ENCODE measurements at places on chromosomes 3 and 15.

- DNase-seq, result no peak
Measured at GRCh38 chr3:31668242-31668641, 135.5 kb downstream of the STT3B start.

DNA sequence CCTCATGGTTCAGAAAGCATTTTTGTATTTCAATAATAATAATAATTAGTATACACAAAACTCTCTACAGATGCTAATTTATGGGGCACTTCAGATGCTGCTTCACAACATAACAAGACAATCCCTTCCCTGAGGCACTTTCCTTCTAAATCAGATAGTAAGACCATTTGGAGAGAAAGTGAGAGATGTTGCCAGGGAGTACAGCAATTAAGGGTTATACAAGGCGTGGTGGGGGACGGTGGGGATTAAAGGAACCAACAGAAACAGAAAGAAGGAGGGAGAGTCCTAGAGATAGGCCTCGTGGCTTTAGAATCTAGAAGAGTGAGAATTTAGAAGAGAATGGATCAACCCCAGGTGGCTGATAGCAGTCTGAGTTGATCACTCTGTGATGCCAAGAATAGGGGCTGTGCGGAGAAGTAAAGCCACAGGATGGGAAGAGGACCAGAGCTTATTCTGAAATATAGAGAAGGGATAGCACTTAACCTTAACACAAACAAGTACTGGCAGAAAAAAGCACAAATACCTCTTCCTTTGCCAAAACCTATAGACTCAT lies 76.9 kb downstream of the ETFA start:
- DNase-seq, result no peak

DNA sequence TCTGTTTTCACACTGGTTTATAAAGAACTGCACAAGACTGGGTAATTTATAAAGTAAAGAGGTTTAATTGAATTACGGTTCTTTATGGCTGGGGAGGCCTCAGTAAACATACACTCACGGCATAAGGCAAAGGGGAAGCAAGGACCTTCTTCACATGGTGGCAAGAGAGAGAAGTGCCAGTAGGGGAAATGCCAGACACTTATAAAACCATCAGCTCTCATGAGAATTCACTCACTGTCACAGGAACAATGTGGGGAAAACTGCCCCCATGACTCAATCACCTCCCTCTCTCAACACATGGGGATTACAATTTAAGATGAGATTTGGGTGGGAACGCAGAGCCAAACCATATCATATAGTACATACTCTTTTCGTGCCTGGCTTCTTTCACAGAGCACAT lies 42.4 kb downstream of the MAP2K1 start:
- DNase-seq, result no peak

DNA sequence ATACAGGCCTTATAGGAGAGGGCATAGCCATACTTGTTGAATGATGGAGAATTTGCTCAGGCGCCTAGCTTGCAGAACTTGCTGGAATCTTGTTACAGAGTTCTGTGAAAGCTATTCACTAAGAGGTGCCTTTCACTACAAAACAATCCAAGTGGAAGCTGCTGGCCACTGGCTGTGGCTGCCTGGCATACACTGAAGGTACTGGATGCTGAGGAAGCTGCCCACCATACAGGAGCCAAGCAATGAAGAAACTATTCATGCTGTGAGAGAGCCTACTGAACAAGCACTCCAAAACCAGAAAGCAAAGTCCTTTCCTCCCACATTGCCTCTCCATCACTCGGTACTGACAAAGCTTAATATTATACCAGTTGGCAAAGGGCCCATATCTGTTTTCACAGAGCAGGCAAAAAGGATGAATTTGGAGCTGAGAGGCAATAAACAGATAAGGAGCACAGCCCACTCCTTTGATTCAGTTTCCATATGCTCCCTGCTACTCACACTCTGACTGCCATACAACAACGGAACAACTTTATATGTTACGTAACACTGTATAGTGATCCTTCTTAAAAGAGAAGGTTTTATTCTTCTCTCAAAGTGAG lies 192.6 kb upstream of the ALCAM start:
- no peak for DNase-seq

- DNase-seq, result no peak
Measured at GRCh38 chr15:63395730-63396151, 14.1 kb upstream of the CA12 start.

DNA sequence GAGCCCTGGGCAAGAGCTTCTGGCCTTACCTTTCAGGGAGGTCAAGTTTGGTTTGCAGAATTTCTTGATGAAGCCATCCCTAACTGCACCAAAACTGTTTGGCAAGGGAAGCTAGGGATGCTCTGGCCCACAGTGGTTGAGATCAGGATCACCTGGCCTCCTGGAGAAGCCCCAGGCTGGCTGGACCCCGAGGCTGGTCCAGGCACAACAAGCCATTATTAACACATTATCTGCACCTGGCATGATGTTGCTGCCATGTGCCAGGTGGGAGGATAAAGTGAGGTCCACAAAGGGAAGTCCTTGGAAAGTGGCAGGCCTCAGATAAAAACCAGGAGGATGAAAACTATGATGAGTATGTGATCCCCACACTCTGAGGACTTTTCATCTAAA lies 35.9 kb upstream of the DUSP7 start:
- DNase-seq, result no peak

- no peak for DNase-seq
Measured at GRCh38 chr15:98390946-98391530, 257.3 kb upstream of the IGF1R start.

DNA sequence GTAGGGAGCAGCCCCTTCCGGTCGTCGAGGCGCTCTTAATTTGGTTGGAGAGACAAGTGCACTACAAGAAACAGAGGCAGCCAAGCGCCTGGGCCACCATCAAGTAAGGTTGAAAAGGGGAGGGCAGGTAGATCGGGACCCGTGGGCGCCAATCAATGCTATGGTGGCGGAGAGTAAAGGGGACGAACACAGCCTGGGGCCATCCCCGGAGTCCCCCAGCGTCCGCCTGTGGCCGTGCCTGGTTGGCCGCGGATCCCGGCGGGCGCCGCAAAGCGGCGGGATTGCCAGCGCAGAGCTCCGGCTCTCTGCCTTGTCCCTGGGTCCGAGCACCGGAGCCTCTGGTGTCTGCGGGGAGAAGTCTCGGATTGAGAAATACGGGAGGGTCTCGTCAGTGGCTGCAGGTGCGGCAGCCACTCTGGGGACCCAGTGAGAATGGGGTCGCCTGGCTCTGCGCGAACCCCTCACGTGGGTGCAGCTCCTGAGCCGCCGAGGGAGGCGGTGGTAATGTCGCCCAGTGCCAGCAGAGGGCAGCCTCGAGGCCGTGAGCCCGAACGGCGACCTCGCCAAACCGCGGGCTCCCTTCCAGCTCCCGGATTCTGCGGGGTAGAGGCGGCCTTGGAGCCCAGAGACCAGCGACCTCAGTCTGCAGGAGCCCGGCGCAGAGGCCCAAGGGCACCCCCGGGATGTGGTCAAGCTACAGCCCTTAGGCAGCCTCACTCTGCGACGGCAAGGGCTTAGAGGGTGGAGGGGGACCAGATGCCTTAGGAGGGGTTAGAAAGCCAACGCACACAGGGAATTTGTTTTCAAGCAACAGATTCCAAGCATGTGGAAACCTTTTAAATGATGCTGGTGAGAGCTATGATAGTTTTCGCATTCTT lies 10.8 kb downstream of the FOXL2 start:
- DNase-seq, result peak; percentile 68

DNA sequence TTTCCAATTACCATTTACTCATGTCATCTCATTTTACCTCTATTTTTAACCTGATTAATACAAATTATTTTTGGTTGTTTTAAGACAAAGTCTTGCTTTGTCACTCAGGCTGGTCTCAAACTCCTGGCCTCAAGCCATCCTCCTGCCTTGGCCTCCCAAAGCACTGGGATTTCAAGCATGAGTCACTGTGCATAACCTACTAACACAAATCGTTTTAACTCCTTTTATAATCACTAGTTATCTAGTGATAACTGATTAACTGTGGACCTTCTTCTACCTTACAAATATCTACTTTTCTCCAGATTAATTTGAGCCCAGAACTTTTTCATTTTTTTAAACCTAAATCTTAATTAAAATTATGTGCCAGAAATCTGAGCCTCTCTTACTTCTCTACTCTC lies 4.6 kb downstream of the ATP13A3 start:
- DNase-seq, result no peak

DNA sequence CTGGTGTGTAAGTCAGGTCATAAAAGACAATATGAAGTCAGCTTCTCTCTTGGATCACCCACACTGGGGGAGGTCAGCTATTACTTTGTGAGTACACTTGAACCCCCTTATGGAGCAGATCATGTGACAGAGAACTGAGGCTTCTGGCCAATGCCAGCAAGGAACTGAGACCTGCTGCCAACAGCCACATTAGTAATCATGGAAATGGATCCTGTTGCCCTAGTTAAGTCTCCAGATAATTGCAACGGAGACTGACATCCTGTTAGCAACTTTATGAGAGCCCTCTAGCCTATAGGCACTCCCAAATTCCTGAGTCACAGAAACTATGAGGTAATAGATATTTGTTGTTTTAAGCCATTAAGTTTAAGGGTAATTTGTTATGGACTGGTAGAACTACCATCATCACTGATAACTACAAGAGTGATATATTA lies 110.4 kb upstream of the GMNC start:
- no peak for DNase-seq

DNA sequence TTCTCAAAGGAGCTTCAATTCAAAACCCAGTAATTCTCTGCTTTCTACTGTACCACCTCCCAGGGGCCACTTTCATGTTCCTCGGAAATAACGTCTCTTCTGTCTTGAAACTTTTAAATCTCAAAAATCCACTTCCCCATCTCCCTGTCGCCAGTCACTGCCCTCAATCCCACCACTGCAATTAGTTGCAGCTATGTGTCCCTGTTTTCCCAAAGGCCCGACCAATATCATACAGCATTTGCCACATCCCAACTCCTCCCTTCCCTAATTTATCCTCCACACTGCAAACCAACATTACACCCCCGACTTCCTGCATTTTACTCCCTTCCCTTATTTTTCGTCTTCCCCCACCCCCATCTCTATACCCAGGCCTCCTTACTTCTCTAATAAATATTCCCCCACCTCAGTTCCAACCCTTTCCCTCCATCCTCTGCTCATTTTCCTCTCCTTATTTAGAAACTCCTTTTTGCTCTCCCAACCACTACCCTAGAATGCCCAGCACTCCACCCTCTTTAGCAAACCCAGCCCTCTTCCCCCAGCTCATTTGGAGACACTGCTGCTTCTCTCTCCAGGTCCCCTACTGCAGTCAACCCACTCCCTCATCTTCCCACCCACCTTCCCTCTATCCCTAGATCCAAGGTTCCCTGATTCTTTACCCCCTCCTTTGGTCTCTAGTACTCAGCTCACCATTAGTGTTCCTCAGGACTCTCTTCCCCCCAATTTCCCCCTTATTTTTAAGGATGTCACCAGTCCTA lies 1.1 kb downstream of the NPTN start:
- peak; percentile 60 for DNase-seq

GRCh38 chr3:101261506-101261905 lies 58.9 kb downstream of the IMPG2 start:
- no peak for DNase-seq

DNA sequence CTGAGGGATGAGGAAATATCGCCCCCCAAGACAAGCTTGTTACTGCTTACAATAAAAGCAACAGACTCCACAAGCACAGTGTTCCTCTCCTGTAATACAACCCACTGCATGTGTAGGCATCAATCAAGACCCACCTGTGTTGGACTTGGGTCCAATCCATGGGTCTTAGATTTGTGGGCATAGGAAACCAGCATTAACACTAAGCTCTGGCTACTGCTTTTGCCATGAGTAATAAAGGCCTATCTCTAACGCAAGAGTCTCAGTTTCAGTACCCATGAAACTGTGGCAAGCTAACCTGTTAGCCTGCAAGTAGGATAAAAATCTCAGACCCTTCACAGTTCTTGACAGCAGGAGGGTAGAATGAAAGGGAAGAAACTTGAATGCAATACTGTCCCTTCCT lies 5.2 kb upstream of the EIF1B start:
- no peak for DNase-seq

GRCh38 chr15:63476229-63476632 lies 28.2 kb upstream of the USP3 start:
- no peak for DNase-seq

DNA sequence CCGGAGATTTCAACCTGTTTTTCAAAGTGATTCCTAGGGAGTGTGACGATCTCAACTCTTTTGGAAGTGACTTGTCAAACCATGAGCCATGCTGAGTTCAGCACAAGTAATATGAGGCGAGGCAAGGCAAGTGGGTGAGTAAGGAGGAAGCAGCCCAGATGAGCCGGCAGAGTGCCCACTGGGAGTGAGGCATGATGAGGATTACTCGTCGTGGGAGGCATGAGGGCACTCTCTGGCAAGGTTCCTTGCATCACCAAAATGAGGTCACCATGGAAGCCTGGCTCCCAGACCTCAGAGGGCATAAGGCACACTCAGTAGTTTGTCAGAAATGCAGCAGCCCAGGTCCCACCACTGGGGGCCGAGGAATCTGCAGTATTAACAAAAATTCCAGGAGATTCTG lies 636.1 kb downstream of the MAGI1 start:
- DNase-seq, result no peak

DNA sequence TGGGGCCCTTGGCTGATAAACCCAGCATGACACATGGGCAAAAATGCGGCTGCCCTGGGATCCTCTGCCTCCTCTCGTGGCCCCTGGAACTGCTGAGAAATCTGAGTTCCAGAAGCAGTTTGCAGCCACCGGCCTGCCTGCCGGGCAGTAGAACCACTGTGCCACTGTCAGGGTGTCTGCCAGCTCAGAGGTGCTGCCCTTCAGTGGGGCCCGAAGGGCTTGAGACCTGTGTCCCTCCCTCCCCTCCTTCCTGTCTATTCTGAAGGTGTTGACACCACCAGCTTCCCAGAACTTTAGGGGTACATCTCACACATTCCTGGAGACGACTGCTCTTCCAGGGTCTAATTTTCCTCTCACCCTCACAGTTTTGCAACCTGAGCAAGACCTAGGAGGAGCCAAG lies 88.2 kb upstream of the POMGNT2 start:
- DNase-seq, result no peak

DNA sequence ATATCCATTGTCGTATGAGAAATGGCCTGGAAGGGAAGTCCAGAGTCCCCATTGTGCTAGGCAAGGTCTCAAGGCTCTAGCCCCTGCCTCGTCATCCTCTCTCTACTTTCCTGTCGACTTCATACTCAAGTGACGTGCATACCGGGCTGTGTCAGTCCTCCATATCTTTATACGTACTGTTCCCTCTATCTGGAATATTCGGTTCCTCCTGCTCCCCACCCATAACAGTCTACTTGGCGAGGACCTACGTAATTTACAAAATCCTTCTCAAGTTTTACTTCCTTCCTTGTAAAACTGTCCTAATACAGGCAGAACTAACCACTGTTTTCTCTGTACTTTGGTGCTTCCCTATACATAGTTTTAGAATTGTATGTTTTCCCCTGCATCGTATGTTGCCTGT lies 2.2 kb upstream of the ALPK3 start:
- no peak for DNase-seq

- DNase-seq, result no peak
Measured at GRCh38 chr3:50675179-50676030, 678 bp downstream of the DOCK3 start.

GRCh38 chr3:38127611-38128302 lies 9.2 kb downstream of the ACAA1 start:
- peak; percentile 29 for DNase-seq

- DNase-seq, result no peak
Measured at GRCh38 chr15:86916671-86917360, 837.1 kb downstream of the AGBL1 start.

- DNase-seq, result no peak
Measured at GRCh38 chr15:90955624-90956273, 1.1 kb downstream of the RCCD1 start.

GRCh38 chr15:95394186-95395067 lies 936.1 kb upstream of the NR2F2 start:
- DNase-seq, result no peak

- DNase-seq, result peak; percentile 61
Measured at GRCh38 chr3:42264399-42265058, 1.5 kb downstream of the CCK start.
